Progenitor cell of endocrine pancreas (in vitro differentiated cells): ENCODE measurements at places on chromosomes 3 and 15. TPM values are rescaled to one million over a fixed set of nuclear protein-coding genes. Genes with fewer than 3 reads are reported as not detected.

DNA sequence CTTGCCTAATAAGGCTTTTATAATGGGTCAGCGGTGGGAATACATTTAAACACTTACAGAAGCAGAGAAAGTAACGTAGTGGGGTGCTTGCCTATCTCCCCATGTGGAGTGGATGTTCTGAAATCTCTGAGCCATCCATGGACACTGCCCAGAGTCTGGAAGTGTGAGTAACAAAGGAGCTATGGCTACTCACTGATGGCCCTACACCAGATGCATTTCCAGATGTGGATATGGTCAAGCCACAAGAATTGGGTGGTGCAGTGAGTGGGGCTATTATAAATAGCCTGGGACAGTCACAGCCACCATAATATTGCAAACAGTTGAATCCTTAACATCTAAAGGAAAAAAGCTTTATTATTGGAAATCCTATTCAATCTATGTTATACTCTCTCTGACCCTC is 96.6 kb downstream of the CGNL1 start:
- H3K4me3 ChIP-seq = no peak overlapping the region
- H3K27ac ChIP-seq = no peak overlapping the region
- DNase-seq = no peak
- H3K36me3 ChIP-seq = peaks cover 12% of the 10 kb centered on the region

GRCh38 chr15:63030101-63030551 is 12.4 kb upstream of the TPM1 start:
- no peaks in the 10 kb centered on the region for H3K36me3 ChIP-seq
- H3K27ac ChIP-seq = no peak overlapping the region
- no peak for DNase-seq
- H3K27me3 ChIP-seq = peaks cover 8% of the 10 kb centered on the region

DNA sequence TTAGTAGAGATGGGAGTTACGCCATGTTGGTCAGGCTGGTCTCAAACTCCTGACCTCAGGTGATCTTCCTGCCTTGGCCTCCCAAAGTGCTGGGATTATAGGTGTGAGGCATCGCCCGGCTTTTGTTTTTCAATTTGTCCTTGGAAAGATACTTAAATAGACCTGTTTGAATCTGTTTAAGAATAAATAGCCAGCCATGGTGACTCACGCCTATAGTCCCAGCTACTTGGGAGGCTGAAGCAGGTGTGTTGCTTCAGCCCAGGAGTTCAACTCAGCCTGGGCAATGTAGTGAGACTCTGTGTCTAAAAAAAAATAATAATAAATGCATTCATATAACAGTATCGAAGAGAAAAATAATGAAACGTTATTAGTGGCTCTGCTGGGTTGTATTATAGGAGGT is 17.3 kb downstream of the SNAPC5 start:
- H3K4me3 ChIP-seq = no peak overlapping the region
- H3K4me1 ChIP-seq = no peaks in the 10 kb centered on the region
- H3K27ac ChIP-seq = no peak overlapping the region

- no peaks in the 10 kb centered on the region for H3K27me3 ChIP-seq
- no peak overlapping the region for H3K4me3 ChIP-seq
- peaks cover 2% of the 10 kb centered on the region for H3K4me1 ChIP-seq
- peaks cover 2% of the 10 kb centered on the region for H3K36me3 ChIP-seq
Measured at GRCh38 chr3:72797773-72798543, 50.3 kb downstream of the SHQ1 start.

- no peak overlapping the region for H3K4me3 ChIP-seq
- no peaks in the 10 kb centered on the region for H3K36me3 ChIP-seq
- H3K27ac ChIP-seq = no peak overlapping the region
- DNase-seq = peak; percentile 48
Measured at GRCh38 chr3:117019082-117019713, 309.6 kb downstream of the TUSC7 start.

SELENOS gene
- total RNA-seq = 44.7 and 51.9 TPM in 2 replicates

KCTD6 gene
- total RNA-seq = 14.8 TPM in 2 replicates

CPLX3 gene
- not detected in 2 replicates for total RNA-seq

DNA sequence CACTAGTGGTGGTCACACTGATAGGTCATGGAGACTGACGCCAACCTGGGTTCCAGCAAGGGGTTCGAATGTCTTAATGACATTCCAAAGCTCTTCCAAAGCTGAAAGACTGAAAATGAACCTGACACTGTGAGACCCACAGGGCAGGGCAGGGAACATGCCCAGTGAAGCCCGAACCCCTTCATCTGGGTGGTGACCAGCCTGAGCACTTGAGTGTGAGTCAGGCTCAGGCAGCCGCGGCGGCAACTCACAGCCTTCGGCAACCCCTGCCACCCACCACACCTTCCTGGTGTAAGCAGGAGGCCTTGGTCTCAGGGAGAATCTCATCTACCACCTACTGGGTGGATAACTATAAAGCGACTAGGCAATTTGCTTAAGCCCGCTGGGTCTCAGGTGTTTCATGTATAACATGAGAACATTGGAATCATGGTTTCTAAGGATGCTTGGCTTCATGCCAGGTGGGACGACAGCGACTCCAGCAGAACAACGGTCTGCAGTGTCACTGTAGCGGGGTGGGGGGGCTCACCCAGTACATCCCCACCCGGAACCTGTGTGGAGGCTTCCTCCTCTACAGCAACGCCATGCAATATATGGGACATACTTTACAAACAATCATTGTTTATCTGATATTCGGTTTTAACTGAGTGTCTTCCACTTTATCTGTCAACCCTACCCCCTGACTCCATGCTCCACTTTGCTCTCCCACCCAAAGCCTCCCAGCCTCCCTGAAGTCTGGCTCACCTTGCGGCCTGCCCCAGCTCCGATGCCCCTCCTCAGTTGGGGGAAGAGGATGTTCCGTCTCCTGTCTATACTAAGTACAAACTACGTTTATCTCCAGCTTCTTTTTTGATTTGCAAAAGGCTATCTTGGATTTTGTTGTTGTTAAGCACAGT is 125.0 kb upstream of the MEF2A start:
- H3K4me3 ChIP-seq = no peak overlapping the region
- H3K27me3 ChIP-seq = peaks cover 17% of the 10 kb centered on the region
- H3K36me3 ChIP-seq = no peaks in the 10 kb centered on the region
- H3K27ac ChIP-seq = no peak overlapping the region
